Gastroesophageal sphincter (tissue), 4 donors: ENCODE measurements at places on chromosomes 3 and 15. TPM values are rescaled to one million over a fixed set of nuclear protein-coding genes. Genes with fewer than 3 reads are reported as not detected.

DNA sequence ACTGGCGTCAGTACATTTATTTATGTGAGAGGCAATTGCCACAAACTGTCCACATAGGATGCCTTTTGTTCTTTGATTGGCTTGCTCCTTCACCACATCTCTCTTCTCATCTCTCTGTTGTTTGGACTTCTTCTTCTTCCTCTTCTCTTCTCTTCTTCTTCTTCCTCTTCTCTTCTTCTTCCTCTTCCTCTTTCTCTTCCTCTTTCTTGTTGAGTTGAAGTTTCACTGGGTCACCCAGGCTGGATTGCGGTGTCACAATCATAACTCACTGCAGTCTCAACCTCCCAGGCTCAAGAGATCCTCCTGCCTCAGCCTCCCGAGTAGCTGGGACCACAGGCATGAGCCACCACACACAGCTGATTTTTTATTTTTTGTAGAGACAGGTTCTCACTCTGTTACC, 67.7 kb upstream of the GSK3B start:
- no peak for ATAC-seq

DNA sequence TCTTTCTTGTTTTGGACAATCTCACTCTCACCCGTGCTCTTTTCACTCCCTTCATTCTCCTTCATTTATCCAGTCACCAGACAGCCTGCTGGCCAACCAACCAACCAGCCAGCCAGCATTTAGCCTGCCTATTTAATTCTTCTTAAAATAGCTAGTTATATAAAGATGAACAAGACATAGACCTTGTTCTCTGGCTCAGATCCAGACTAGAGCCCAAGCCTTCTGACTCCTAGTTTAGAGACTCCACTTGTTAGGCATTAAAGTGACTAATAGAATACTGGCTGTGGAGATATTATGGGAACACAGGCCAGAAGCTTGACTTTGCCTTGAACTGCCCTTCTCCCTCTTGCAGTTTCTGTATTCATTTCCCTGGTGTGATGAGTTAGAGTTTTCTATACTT, 215.3 kb upstream of the THRB start:
- ATAC-seq: no peak

GRCh38 chr3:123802007-123802625, 82.0 kb downstream of the MYLK start:
- ATAC-seq: no peak

GABRB3 gene
- 4.2 TPM for total RNA-seq
